ENCODE measurements at places on chromosomes 3 and 15. TPM values are rescaled to one million over a fixed set of nuclear protein-coding genes. Genes with fewer than 3 reads are reported as not detected.

DNA sequence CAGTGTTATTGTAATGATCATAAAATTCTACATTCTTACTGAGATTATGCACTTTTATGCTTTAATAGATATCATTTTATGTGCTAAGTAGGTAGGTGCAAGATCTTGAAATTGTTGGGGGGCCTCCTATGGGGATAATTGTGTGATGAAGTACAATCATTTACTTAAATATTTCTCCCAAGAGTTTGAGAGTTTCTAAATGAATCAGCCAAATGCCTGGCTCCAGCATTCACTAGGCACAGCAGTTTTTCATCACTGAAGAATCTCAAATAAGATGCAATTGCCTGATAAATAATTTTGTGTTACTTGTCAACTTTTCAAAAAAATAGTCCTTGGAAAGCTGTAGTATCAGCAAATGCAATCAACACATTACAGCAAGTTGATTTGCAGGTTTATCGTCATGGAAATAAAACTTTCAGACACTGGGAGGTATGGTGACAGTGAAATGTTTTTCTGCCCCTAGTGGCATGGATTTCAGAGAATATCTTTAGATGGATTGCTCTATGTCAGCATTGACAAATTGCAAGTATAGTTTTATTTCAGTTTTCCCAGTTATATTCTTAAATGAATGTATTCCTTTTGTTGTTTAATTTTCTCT is 167.1 kb downstream of the NEK11 start:
- DNase-seq = no peak

The LMAN1L gene
- total RNA-seq = 0.09 TPM

The ESYT3 gene
- 10.0 TPM for total RNA-seq

- no peak for DNase-seq
Observed at GRCh38 chr3:193932136-193932535, 203.8 kb upstream of the HES1 start.

The TIMMDC1 gene
- 36.6 TPM for total RNA-seq

DNA sequence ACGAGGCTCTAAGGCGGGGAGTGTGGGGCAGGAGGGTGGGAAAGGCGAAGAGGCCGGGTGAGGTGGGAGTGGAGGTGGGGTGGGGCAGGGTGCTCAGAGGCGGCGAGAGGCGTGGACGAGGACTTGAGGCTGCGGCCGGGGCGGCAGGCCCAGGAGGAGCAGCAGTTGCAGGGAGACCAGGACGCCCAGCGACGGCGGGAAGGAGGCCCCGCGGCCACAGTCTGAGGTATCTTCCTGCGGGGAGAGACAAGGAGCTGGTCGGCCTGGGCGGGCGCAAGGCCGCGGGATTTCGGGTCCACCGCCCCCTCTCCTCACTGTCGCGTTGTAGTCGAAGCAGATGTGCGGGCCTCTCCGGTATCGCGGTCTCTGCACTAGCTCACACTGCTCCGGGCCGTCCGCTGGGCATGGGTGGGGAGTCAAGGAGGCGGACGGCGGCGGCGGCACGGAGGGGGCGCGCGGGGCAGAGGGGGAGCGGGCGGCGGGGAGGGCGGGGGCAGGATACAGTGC is 5.3 kb upstream of the TMEM115 start:
- no peak for DNase-seq

DNA sequence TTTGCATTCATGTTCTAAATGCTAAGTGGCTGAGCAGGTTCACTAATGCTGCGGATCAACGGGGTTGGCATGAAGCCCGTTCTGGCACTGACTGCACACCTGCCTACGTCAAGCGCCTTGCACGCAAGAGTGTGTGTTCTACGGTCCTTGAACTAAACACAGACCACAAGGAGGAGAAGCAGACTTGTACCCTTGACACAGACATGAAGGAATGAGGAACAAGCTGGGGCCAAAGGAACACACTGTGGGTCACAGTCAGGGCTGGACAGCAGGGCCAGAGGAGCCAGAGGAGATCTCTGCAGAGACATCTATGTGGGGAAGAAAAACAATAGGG is 48.0 kb upstream of the LDHAL6B start:
- DNase-seq = no peak

The ARL14 gene
- total RNA-seq = not detected

Measured in cerebellum (tissue), 4 donors.